ENCODE measurements at places on chromosomes 7 and 10.

- no peak for DNase-seq
Observed at GRCh38 chr10:73732931-73733623, 11.1 kb upstream of the SEC24C start.

DNA sequence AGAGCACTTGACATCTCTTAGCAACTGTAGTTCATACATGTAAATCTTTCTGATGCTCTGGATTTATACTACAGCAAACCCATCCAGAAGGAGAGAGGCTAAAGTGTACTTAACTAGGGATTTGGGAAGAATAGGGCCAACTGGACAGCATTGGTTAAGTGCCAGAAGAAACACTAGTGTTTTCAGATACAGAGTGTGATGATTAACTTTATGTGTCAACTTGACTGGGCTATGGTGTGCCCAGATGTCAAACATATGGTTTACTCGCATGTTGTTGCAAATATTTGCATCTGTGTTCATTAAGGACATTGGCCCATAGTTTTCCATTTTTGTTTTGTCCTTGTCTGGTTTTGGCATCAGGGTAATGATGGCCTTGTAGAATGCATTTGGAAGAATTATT is 384.7 kb upstream of the KCND2 start:
- no peak for DNase-seq

DNA sequence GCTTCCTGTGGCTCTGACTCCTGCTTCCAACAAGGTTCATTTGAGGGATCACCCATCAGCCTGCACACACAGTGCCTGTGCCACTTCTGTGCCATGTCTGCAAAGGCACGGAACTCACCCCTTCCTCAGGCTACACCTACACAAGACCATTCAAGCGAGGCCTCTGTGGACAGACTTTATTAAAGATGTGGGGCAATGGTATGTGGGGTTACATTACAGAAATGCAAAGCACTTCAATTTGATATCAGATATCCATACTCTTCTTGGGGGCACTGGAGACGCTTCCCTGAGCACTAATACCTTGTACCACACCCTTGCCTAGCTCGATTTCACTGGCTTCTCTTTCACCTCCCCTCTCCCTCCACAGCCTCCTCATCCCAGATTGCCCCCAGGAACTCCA is 84.4 kb upstream of the FGL2 start:
- DNase-seq = no peak

- no peak for DNase-seq
Observed at GRCh38 chr7:12436126-12436525, 32.5 kb upstream of the VWDE start.

DNA sequence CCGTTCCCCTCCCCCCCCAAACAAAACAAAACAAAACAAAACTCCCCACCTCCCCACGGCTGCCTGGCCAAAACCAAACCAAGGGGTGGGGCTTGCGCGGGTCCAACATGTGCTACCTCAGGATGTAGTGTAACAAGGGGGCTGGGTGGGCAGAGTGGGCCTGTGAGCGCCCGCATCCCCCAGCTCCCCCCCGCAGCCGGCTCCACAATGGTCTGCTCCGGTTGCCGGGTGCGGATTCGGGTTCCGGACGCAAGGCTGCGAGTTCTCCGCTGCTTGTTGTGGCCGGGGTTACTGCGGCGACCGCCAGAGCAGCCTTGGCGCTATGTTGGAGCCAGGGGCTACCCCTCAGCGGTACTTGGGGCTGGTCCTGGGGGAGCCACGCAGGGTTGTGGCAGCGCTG is 4.9 kb downstream of the C10orf143 start:
- no peak for DNase-seq

DNA sequence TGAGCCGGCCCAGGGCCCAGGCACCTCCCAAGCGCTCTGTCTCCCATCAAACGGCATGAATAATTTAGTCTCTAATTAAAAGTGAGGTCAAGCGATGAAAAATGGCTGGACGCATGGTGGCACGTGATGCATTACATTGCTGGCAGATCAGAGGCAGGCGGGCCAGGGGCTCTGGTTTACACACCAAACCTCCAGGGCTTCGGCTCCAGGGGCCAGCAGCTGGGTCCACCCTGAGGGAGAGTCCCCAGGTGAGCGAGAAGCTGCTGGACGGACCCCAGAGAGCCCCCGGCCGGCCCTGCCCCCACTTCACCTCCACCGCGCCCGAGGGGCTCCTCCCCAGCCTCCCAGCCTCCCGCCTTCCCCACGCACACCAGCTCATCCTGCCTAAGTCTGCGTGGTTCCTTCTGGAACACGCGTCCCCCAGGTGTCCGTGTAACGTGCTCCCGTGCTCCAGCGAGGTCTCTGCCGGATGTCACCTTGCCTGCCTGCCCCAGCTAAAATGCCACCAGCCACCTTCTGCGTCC is 23.2 kb downstream of the UNCX start:
- no peak for DNase-seq

DNA sequence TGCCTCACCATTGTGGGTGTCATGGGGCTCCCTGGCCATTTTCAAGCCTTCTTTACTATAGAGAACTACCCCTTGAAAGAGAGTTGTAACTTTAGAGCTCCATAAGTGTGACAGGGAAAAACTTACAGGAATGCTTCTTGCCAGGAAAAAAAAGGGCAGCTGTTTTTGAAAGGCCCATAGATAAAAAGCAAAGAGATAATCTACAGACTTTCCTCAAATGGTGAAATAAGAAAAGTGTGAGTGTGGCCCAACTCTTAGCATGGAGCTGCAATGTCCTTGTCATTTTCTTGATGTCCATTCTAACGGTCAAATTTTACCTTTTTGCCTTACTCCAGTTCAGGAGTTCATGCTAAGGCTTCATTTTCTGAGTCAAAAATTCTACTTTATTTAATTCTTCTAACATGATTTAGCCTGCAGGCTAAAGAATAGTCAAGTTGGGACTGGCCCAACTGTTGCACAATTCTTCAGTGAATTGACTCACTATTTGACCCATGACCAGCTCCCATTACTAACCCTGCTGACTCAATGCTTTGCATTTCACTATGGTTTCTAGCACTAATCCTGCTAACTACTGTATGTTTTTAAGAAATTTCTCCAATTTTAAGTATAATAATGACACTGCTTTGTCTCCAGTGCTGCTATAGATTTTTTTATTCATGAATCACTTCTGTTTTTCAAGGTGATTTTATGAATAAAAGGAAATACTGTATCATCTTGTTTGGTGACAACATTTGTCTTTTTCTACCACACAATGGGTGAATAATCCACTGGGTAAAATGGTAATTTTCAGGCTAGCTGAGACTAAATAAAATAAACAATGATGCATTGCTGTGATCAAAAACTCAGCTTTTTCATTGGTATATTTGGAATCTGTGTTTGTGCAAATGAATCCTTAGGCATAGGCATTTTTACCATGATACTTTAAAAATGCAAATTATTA is 41.4 kb upstream of the SGCE start:
- no peak for DNase-seq

DNA sequence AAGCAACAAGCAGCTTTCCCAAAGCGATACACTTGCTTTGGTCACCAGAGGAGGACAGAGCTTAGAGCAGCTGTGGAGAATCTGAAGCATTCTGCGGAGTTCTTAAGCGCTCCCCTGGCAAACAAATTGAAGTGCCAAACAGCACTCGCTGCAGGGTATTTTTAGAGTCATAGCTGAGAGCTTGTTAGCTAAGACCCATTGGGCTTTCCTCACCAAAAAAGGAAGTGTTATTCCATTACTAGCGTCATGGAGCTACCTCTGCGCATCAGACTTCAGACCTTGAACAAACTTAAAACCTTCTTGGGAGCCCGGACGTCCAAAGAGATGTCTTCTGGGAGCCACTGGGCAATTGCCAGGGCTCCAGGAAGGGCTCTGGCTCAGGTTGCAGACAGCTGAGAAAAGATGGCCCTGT is 23.2 kb upstream of the BMPR1A start:
- no peak for DNase-seq

DNA sequence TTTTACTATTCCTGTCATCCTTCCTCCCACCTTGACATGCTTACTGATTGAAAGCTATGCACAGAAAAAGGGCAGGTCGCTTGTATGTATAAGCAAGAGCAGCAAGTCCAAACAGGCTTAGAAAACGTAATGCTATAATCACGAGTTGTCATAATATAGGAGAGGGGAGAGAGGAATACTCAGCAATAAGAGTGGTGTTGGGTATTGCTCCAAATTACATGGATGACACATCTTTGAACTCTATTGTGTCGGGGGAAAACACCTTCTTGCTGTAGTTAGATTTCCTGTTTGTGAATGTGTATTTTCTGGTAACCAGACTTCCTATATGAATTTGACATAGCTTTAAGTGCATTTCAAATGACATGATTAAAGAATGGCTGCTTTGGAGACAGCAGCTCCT is 7.5 kb downstream of the MET start:
- no peak for DNase-seq

DNA sequence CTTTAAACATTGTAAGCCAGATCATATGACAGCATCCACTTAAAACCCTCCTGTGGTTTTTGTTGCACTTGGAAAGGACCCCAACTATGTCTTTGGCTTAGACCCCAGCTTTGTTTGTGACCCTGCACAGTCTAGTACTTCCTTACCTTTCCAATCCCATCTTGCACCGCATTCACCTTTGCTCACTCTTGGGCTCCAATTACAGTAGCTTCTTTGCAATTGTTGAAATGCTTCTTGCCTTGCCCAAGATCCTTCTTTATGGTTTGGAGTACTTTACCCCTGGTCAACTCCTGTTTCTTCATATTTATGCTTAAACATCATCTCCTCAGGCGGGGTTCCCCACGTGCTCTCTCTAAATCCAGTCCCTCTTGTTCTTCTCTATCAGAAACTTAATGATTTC is 162.6 kb downstream of the PTEN start:
- no peak for DNase-seq

DNA sequence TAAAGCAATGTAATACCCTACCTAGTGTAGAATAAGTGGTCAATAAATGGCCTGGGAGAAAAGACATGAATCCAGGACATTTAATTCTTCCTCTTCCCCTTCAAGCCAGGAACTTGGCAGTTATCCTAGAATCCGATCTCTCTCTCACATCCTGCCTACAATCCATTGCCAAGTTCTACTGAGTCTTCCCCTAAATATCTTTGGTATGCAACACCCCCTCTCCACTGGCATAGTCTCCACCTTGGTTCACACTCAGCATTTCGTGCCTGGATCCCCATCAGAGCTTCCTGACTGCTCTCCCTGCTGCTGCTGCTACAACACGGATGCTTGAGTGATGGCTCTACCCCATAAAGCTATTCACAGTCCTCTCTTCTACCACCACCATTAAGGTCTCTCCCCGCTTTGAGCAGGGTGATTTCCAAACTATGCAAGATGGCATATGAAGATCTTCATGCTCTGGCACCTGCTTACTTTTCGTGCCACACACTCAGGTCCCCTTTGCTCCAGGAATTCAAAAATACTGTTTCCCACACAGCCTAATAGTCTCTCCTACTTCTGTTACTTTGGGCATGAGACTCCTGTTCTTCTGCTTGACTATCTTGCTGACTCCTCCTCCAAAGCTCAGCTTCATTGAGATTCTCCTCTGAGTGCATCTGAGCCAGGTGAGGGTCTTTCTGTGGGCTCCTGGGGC is 4.8 kb downstream of the ANK3 start:
- no peak for DNase-seq

DNA sequence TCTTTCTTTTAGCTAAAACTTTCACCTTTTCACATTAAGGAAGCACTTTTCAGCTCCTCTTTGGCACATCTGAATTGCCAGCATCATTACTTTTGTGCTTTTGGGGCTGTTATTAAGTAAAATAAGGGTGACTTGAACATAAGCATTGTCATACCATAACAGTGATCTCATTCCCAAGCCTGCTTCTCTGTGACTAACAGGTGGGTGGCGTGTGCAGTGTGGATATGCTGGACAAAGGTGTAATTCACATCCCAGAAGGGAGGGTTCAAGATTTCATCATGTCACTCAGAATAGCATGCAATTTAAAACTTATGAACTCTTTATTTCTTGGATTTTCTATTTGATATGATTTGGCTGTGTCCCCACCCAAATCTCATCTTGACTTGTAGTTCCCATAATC is 517.4 kb upstream of the MKI67 start:
- no peak for DNase-seq

DNA sequence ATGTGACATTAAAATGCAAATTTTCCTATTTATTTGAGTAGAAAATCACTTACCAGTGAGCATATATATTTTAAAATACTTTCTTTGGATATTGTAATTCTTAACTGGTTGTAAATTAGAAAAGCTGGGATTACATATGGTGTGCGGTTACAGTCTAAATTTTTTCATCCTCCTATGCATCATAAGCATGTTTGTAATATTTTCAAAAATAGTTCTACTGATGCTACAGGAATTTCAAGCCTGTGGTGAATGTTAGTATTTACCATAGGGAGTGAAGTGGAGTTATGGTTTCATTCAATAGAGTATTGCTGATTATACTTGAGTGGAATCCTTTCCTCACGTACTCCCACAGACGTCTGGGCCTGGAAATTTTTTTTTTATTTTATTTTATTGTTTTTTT is 34.6 kb upstream of the ST7 start:
- no peak for DNase-seq

DNA sequence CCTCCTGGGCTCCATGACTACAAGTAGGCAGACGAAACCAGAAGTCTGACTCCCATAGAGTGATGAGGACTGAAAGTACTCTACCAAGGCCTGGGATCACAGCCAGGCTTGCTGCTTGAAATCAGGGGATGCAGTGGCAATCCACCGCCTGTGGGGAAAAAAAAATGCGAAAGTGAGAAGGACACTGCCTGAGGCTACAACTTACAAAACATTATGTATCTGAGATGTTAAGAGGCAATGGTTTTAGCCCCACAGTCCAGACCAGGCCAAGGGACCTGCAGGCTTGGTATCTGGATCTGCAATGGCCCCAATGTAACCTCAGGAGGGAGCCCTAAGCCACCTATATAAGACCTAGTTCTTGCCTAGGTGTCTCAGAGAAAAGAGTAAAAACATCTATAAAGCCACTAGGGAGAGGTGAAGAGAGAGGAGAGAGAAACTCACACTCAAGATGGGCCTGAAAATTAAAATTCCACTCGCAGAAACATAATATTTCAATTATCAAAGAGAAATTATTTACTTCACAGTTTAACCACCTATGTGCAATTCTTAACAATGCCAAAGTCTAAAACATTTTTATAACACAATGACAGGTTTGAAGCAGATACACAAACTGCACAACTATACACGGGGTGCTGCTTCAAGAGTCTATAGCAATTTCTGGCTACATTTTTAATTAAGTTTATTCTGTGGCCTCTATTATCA is 13.9 kb downstream of the DNAJC1 start:
- no peak for DNase-seq

GRCh38 chr7:33965183-33965744 is 59.9 kb downstream of the BMPER start:
- no peak for DNase-seq

DNA sequence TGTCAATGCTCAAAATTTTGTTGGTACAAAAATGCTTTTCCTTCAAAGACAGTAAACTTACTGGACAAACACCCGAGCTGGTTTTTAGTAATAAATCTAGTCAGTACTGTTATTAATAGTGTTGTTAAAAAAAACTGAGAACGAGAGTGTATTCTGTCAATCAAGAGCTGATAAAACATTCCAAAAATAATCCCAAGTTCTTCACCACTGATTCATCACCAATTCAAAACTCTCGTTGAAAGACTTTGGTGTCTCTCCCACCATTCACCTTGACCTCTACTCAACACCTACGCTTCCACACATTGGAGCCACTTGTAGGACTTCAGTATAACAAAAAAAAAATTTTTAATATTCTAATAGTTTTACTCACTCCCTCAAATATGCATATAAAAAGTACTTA is 279.2 kb downstream of the PARD3 start:
- DNase-seq = no peak

GRCh38 chr7:151415375-151416105 is 5.7 kb upstream of the WDR86 start:
- no peak for DNase-seq

GRCh38 chr7:23918856-23919255 is 208.8 kb downstream of the STK31 start:
- no peak for DNase-seq

GRCh38 chr7:106659166-106659962 is 1.6 kb downstream of the CCDC71L start:
- DNase-seq = no peak

Measured in activated T-cell treated with anti-CD3 and anti-CD28 coated beads for 24 hours (primary cell).